SK-MEL-5 (cell line): ENCODE measurements at places on chromosomes 6 and 20.

DNA sequence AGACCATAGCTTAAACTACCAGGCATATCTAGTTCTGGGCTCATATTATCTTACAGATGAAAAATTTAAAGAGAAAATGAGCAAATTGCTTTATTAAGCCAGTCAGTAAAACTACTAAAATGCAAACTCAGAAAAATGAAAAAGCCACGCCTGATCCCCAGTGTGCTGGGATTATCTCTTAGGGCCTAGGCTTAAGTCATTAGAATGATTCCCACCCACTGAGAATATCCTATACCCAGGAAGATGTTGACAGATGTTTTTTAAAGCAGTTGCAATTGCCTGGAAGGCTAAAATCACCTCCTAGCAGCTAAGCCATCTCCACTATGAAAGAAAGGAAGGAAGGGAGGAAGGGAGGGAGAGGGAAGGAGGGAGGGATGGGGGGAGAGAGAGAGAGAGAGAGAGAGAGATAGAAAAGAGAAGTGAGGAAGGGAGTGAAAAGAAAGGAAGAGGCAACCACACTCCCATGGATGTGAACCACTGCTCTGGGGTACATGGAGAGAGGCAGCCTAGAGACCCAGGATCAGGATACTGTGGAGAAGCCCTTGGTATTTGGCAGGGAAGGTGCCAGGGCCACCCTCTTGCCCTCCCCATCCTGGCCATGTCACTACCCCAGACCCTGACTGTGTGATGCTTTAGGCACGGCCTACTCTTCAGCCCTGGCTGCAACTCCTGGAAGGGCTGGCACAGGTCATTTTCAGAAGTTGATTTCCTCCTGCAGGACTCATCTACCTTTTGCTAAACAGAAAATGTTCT is 21.9 kb downstream of the NEDD9 start:
- no peak for DNase-seq

- no peak for DNase-seq
Observed at GRCh38 chr6:29790626-29791025, 37.0 kb upstream of the HLA-G start.

DNA sequence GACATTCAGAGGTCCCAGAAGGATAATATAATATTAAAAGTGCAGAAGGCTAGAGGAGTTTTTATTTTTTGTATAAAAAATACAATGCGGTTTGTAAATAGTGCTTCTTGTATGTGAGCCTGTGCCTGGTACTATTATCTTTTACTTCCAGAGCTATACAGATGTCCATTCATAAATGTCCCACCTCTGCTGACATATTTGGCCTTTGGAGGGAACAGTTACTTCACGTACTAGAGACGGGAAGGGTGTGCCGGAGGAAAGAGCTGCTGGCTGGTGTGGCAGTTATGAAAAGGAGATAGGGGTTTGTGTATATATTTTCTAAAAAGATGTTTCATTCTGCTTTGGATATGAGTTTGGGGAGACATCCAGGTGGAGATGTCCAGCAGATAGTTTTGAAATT is 8.8 kb downstream of the CD109 start:
- DNase-seq = peak; percentile 43

DNA sequence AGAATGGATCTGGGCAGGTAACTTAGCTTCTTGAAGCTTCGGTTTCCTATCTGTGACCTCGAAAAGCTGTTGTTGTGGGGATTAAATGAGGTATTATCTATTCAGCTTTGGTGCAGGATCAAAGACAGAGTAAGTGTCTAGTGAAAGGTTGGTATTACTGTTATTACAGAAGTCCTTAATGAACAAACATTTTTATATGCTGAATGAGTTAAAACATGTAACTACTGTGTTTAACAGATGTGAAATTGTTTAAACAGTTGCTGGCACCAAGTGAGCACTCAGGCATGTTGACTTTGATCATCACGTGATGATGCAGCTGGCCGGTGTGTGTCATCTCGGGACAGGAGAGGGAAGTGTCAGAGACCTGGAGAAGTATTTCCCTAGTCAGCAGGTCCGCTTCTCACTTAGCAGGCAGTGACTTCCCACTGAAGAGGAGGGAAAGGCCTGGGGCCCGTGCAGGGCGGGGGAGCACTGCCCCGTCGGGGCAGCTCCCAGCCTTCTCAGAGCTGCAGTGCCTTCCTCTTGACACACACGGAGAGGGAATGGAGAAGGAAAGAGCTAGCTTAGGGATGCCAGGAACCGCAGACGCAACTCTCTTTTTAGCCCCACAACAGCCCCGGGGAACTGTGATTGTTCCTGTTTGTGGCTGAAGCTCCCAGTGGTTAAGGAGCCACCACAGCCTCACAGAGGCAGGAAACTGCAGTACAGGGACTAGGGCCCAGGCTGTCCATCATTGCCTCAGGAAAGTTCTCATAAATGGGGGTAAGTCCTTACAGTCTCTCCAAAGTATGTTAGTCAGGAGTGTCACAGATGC is 18.0 kb downstream of the TUBB2A start:
- DNase-seq = no peak

DNA sequence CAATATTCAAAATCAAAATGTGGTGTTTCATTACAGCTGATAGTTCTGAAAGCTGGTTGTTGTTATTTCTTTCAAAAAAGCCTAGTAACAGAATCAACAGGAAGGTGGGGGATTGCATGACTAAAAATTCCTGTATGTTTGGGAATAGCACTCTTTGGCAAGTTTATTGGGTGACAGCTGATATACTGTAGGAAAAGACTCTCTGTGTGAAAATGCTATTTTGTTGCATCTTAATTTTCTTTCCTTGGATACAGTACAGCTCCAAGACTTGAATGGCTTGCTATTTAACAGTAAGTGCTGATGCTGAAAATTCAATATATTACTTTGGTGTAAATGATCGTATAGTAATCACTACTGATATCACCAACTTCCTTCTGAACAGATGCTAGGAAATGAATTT is 336.1 kb downstream of the KHDRBS2 start:
- no peak for DNase-seq

DNA sequence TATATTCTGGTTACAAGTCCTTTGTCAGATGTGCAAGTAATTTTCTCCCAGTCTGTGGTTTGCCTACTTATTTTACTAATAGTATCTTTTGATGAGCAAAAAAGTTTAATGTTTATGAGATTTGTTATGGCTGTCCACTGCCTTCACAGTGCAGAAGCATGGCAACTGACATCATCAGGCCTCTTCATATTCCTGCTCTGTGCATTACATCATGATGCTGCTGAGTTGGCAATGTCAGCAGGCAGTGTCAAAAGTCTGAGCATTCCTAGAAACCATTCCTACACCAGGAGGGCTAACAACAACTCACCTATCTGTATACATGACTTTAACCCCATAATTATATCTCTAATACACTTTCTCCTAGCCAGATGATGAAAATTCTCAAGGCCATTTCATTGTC is 10.8 kb upstream of the OR2B2 start:
- DNase-seq = no peak

- DNase-seq = no peak
Observed at GRCh38 chr6:166932616-166933015, 23.7 kb downstream of the RNASET2 start.

- DNase-seq = no peak
Observed at GRCh38 chr6:89458704-89459103, 25.8 kb downstream of the ANKRD6 start.
